ENCODE measurements at places on chromosomes 7 and 10. TPM values are rescaled to one million over a fixed set of nuclear protein-coding genes. Genes with fewer than 3 reads are reported as not detected.

- no peak for DNase-seq
Observed at GRCh38 chr7:37007268-37007667, 283.0 kb upstream of the AOAH start.

GRCh38 chr10:91367127-91367531 is 43.0 kb upstream of the HECTD2 start:
- no peak for DNase-seq

DNA sequence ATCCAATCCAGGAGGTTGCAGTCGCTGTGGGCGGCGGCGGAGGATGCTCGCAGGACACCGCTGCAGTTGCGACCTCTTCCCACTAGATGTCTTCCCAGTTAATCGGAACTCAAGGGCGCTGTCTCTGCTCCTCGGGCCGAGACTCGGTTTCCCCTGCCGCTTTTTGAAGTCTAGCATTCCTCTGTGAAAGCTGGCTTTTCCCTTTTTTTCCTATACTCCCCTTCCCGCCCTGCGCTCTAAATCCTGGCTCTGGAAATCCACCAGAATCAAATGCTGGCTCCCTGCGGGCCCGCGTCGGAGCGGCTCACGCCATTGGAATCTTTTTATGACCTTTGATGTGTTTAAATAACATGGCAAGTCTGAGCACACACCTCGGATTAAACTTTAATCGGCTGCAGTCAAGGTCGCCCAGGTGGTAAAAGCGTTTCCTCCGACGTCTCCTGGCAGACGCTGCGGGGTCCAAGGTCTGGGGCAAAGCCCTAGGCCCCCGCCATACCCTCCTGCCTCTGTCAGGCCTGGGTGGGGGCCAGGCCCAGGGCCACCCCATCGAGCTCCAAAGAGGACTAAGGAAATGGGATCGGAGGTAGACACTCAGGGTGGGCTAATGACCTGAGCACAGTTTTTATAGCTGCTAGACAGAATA is 10.7 kb upstream of the HOXA13 start:
- DNase-seq: peak; percentile 71

DNA sequence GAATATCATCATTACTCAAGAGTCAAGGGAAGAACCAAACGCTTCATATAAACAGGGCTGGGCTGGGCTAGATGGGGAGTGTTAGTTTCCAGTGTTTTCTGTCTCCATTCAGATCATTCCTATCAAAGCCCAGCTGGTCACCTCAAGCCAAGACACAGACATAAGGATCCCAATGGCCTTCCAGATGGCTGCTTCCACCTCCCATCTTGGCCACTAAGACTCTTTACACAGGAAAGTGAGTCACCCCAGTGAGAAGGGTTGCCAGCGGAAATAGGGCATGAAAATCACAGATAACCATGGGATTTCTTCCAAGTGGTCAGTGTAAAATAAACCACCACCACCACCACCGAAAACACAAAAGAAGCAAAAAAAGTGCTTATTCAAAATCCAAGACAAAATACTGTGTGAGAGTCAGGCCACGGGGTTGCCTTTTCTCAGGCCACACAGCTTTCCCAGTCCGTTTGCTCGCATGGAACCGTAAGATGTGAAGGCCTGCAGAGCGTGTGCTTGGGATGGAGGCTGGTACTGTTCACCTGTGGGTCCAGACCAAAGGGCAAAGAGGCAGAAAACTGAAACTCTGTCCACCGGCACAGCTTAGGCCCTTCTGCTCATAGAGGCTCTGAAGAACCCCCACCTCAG is 5.6 kb downstream of the PRSS2 start:
- DNase-seq: peak; percentile 94

DNA sequence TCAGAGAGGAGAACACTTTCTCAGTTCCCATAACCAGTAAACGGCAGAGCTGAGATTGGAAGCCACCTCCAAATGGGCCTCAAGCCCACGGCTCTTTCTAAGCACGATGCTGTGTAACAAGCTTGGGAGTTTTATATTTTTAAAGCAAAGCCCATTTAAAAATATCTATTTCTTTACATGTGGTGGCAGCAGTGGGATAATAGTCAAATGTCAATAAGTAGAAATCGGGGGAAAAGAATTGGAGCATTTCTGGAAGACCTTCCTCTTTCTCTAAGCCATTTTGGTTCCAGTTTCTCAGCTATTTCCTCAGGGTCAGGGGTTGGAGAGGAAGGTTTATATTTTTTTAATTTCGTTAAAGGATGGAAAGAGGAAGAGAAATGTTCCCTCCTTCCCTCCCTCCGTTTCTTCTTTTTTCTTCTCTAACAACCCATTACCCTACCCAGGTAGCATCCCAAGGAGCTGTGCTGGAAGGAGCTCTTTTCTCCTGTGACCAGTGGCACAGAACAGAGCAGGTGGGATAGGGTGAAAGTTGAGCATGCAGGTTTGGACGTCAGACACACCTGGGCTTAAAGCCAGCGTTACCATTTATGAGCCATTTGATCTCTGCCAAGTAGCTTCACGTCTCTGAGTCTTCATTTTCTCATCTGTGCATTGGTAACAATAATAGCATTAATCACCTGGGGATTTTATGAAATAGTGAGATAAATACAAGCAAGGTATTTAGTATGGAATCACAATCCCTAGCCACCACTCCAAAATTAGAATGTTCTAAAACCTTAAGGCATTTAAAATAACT is 515.7 kb downstream of the RPS24 start:
- no peak for DNase-seq

DNA sequence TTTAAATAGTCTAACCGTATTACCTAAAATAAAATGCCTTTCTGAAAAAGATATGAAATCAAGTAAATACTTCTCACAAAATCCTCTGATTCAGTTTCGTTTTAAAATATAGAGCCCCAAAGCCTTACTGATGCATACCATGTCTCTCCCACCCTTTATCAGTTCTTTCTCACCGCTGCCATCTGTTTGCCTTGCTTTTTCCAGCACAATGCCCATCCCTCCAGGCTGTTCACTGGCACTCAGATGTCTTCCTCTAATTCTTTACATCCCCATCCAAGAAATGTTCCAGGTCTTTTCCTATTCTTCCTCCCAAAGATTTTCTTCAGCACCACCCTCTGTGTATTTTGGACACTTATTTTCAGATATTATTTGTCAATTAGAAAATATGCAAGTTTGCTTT is 116.5 kb upstream of the LRRN3 start:
- no peak for DNase-seq

DNA sequence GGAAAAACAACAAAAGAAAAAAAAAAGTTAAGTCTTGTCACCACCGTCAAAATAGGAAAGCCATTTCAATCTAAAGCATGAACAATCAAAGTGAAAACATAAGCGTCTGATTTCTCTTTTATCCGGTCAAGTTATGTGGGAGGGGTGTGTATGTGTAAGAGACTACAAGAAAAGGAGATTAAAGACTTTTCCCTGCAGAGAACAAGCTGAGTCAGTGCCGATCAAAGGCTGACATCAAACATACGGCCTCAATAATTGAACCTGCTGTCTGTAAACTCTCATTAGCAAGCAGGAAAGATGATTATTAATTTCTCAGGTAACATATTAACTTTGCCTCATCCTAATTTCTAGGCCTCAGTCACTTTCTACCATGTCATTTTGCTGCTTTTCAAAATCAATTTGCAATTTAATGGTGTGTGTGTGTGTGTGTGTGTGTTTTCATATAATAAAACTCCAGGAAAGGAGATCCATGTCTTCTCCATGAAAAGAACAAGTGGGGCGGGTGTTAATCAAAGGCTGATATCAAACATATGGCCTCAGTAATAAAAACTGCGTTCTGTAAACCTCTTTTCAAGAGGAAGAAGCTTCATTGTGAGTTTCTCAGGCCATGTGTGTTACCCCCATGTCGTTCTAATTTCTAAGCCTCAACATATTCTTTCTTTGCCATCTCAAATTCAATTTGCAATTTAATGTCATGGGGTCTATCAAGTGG is 649.1 kb upstream of the SORCS1 start:
- DNase-seq: no peak

GRCh38 chr7:47386273-47386835 is 195.6 kb downstream of the TNS3 start:
- DNase-seq: no peak

- DNase-seq: peak; percentile 72
Observed at GRCh38 chr7:57403601-57404342, 46.2 kb upstream of the ZNF716 start.

DNA sequence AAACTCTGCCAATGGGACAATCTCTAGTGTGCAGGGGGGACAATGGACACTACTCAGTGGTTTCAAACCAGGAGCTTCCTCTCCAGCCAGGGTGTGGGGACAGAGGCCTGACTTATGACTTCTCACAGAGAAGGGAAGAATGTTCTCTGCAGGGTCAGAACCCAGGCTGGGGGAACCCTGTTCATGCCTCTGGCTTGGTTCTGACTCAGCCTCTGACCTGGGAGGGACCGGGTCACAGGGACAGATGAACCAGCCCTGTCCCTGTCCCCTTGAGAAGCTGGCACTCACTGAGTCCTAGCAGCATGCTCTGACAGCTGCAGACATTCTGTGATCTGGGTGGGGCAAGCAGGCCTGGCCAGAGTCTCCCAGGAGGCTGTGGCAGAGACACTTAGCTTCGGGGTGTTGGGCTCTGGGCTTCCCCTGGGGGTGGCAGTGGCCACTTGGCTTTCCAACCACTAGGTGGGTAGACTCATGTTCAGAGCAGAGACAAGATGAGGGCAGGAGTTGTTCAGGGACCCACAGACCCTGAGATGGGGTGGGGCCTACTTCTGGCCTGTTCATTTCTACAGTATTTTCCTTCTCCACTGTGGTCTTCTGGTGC is 13.6 kb downstream of the TSPAN15 start:
- no peak for DNase-seq

DNA sequence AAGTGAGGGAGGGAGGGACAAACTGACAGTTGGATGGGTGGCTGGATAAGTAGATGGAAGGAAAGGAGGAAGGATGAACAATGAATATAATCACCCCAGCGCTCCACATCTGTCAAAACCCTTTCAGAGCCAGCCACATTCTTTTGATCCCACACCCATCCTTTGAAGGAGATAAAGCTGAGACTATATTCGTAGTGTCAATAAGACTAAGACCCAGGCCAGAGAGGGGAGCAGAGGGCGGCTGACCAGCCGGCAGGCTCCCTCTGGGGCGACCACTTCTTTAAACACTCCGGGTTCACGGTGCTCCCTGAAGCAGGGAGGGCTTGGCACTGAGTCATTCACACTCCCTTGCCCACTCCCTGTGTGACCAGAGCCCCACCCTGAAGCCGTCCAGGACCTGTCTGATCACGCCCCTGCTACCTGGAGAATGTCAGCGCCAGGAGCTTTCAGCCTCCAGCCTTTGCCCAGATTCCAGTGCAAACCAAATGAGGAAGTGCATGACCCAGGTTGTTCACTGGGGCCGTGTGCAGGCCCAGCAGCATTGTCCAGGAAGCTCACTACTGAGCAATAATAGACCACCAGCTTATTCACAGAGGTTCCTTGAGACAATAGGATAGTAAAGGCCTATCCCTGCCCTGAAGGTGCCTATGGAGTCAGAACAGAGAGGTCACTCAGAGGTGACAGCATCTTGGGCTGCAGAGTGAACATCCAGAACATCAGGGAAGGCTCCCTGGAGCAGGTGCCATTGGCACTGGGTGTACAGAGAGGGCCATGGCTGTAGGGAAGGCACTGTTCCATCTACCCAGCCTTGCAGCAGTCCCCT is 34.4 kb downstream of the UNC5B start:
- no peak for DNase-seq

- DNase-seq: peak; percentile 65
Observed at GRCh38 chr7:55247428-55247827, 117.7 kb upstream of the LANCL2 start.

GRCh38 chr7:88795553-88795952 is at the start of gene TEX47:
Gene TEX47 (minus strand): TSS chr7:88795737. CDS start chr7:88794942, 795 bp downstream.
- DNase-seq: no peak

DNA sequence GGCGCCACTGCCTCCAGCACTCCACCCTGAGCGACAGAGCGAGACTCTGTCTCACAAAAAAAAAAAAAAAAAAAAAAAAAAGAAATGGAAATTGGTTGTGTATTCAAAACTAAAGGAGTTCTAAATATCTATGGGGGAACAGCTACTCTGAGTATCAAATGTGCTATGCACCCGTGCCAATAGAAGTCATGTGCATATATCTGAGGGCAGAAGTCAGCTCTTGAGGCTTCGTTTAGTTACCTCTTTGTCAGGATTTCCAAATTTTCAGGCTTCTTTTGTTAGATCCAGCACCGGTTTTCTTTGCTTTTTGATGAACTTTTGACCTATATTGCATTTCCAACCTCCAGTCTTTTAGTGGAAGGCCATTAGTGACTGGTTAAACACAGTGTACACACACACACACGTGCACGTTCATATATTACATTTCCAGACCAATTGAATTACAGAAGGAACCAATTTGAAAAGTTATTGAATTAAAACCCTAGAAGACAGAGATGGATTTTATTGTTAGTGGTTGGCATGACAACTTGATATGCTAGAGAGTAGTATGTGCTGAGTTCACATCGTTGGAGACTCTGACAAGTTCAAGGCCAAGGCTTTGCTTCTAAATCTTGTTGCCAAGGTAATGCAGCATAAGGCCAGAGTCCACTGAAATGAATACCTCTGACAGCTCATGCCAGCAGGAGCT is 33.1 kb upstream of the ADD3 start:
- DNase-seq: no peak

GRCh38 chr7:146875981-146876380 is 759.4 kb downstream of the CNTNAP2 start:
- no peak for DNase-seq

DNA sequence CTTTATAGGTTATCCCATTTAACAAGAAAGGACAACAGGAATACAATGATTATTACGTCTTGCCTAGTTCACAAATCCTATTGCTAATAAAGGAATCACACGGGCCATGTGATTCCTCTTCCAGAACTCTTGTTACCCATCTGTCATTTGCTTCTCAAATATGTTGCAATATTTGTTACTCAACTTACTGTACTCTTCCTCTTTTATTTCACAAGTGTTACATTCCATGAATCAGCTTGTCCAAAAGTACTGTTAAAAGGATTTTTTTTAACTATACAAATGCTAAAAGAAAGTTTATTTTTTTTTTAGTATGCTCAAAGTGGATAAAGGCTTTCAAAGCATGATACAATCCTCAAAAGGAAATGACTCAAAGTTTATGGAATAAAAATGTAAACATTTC is 3.9 kb upstream of the CD36 start:
- no peak for DNase-seq

Gene UCN3
- total RNA-seq: not detected

Gene DRGX
- total RNA-seq: not detected

Gene ALOX5
- 0.06 TPM for total RNA-seq

Gene MYO3A
- total RNA-seq: 1.7 TPM

Gene ZNF727
- total RNA-seq: not detected

Gene ERVW-1
- not detected for total RNA-seq

Gene CAV2
- total RNA-seq: 191 TPM

Gene JAKMIP3
- total RNA-seq: 0.51 TPM

Gene CCDC146
- 0.34 TPM for total RNA-seq

Gene FAM221A
- 6.9 TPM for total RNA-seq

Gene SRPK2
- total RNA-seq: 37.5 TPM

Gene FAM25A
- total RNA-seq: not detected

Gene ACHE
- not detected for total RNA-seq

Gene NPFFR1
- total RNA-seq: not detected

Gene AMPH
- 14.0 TPM for total RNA-seq

All from Daoy (cell line).